ENCODE measurements at places on chromosomes 6 and 20.

DNA sequence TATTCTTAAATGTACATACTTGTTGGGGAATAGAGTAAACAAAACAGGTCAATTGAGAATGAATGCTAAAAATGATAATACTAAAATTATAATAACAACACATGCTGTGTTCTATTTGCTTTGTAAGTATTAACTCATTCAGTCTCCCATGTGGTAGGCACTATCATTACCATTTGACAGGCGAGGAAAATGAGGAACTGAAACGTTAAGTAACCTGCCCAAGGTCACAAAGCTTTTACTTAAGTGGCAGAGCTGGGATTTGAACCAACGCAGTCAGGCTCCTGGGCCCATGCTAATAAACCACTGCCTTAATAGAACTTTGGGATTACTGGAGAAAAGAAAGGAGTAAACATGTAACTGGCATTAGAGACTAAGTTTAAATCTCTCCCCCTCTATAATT is 3.8 kb downstream of the NSFL1C start:
- no peak for DNase-seq

DNA sequence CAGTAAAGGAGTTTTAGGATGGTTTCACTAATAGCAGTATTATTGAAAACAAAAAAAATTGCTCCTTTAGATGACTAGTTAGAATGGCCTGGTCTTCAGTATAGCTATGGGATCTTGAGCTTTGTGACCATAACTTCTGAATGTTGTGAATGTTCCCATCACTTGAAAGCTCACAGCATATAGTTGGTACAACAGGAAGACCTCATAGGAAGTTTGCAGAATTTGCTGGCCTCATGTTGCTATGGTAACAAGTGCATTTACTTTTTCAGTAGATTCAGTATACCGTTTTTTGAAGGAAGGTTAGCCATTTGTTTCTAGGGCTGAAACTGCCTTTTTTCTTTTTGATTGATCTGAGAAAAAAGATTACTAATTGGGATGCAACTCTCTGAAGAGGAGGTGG is 8.3 kb downstream of the PHF3 start:
- no peak for DNase-seq

DNA sequence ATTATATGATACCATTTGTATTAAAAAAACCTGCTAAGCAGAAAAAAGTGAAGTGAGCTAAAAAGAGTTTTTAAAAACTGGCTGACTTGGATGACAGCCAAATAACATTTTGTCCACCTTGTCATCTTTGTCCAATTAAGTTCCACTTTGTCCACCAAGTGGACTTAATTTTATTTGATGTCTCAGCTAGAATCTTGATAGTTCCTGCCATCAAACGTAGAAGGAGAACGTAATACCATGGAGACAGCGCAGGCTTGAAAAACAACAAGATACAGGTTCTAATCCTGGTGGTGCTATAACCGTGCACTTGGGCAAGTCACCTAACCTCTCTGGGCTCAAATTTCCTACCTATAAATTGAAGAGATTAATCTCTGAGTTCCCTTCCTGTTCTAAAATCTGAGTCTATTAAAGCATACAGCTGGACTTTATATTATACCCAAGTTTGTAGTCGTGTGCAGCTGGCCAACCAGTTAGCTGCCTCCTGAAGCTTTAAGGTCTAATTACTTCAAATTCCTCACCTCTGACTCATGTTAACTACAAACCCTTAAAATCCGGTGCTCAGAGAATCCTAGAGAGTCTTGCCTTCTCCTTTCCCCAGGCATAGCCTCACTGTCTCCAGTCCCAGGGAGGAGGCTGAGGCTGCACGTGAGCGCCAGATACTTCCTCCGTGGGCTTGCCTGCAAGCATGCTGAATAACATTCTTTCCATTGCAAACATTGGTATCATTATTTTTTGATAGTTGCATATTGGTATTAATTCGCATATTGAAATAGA is 16.8 kb downstream of the TMEM244 start:
- peak; percentile 38 for DNase-seq

DNA sequence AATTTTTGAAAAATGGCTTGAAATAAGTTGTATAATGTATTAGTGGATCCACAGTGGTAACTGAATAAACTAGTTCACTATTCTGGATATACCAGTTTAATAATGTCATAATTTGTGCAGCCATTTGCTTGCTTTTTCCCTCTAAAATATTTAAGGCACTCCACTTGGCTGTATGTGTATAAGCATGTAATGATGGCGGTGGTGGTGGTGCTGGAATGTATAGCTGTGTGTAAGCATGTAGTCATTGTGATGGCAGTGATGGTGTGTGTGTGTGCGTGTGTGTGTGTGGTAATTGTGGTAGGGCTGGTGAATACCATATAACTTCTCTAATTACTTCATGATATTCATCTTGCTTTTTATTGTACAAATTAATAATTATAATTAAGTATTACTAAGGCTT is 89.2 kb upstream of the HIVEP1 start:
- no peak for DNase-seq

GRCh38 chr6:24448396-24448795 is 41.0 kb downstream of the GPLD1 start:
- DNase-seq, result no peak

- DNase-seq, result no peak
These were observed 153.9 kb downstream of the UTRN start for GRCh38 chr6:144439016-144439415.

DNA sequence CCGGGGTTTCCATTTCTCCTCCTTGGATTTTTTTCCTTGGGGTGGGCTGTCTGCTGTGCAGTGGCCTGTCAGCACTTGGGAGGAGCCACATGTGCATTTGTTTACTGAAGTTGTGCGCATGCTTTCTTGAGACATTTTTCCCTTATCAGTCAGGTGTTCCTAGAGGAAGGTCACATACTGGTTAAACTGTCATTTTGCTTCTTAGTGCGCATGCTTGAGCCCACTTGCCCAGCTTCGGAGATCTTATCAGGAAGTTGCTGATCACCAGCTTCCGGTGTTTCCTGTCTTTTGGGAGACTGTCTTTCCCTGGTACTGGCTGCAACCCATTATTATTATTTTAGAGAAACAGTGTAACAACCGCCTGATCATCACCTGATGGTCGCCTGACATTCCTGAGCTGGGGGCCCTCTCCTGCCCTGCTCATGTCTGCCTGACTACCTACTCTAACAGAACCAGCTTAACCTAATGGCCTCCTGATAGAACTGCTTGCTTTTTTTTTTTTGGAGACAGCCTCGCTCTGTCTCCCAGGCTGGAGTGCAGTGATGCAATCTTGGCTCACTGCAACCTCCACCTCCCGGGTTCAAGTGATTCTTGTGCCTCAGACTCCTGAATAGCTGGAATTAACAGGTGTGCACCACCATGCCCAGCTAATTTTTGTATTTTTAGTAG is 378 bp upstream of the ERVFRD-1 start:
- DNase-seq, result no peak

DNA sequence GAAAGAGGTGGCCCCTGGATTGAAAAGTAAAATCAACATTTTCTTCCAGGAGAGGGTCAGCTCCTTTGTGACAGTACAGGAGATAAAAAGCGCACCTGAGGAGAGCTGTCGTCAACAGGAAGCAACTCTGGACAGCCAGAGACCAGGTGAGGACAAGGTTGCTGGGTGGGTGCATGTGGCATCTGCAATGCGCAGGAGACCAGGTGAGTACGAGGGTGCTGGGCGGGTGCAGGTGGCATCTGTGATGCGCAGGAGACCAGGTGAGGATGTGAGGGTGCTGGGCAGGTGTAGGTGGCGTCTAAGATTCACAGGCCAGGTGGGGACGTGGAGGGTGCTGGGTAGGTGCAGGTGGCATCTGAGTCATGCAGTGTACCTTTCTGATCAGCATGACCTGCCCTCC is 38.4 kb downstream of the WDR27 start:
- DNase-seq, result no peak

- DNase-seq, result no peak
These were observed 337.5 kb upstream of the CITED2 start for GRCh38 chr6:139711804-139712585.

DNA sequence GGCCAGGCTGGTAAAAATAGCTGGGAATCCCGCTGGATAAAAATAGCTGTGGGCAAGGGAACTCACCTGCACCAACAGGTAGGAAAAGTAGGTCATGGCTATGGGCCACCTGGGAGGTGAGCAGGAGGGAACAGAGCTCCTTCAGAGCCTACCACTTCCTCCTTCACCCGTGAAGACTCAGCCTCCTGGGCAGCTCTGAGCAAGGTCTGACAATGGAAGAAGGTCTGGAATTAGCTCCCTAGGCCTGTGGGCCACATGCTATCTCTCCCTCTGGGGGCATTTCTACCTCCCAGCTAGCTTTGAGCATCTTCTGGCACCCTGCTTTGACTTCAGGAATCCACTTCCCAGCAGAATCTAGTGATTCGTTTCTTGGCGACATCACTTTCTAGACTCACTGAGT is 153.9 kb downstream of the MRPL14 start:
- DNase-seq, result no peak

DNA sequence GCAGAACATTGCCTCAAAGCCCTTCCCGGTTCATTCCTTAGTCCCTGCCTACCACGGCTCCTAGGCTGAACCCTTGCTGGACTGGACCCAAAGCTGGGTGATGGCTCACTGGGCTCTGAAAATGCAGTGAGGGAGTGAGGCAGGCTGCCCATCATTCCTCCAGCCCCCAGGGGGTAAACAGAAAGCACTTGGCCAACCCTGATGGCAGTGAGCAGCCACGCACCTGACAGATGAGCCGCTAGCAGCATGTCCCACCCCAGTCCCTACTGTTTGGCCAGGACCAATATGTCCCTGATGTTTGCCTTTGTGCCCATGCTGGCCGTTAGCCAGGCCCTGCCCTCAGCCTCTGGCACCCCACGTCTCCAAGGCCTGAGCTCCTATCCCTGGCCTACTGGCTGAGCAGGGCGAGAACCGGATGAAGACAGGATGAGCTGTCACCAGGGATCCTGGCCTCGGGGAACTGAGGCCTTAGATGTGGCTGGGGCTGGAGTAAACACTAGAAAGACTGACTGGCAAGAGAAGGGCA is 19.4 kb upstream of the BAK1 start:
- peak; percentile 80 for DNase-seq

GRCh38 chr6:170208651-170209353 is 82.1 kb downstream of the DLL1 start:
- DNase-seq, result no peak

DNA sequence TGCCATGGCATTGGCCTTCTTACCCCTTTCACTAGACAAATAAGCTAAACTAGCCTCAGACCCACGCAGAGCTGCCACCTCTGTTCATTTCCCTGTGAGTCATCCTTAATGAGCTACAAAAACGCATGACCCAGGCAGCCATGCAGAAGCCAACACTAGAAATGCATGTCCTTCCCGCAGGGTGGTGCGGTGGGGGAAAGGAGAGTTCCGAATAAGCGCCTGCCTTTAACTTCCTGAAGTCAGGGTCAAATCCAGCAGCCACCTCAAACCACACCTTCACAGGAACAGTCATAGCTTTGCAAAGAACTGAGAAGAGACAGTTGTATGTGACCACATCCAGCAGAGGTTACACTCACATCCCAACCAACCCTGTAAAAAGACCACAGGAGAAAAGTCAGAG is 40.4 kb downstream of the IRF4 start:
- DNase-seq, result no peak

Measured in HT-29 (cell line).